ENCODE measurements at places on chromosomes 6 and 20. TPM values are rescaled to one million over a fixed set of nuclear protein-coding genes. Genes with fewer than 3 reads are reported as not detected.

Gene OR12D3
- polyA plus RNA-seq = not detected

- no peak for DNase-seq
These were observed 54.7 kb downstream of the TRAM2 start for GRCh38 chr6:52522151-52522626.

GRCh38 chr20:20699144-20699543 is 13.3 kb downstream of the RALGAPA2 start:
- no peak for DNase-seq

Gene MOCS1
- 13.7 TPM for polyA plus RNA-seq

Gene TTPAL
- polyA plus RNA-seq = 13.2 TPM

DNA sequence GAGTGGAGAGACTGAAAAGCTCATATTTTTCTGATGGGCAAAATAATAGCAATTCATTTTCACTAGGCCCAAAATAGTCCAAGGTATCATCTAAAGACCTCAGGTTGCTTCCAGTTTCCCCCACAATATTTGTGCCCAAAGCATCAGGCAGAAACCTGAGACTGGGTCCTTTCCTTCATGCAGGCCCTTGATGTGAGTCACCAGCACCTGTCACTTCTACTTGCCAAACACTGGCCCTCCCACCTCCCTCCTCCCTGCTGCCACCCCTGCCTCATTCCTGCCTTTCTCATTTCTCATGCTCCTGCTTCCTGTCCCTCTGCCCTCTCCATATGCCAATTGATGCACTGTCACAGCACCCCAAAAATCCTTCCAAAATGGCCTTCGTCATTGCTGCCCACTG is 230.4 kb upstream of the CST7 start:
- DNase-seq = no peak

Gene LHFPL5
- not detected for polyA plus RNA-seq

- no peak for DNase-seq
These were observed 608.4 kb downstream of the HDGFL1 start for GRCh38 chr6:23177806-23178205.

- DNase-seq = no peak
These were observed 319.1 kb downstream of the ARHGAP18 start for GRCh38 chr6:129390900-129391299.

DNA sequence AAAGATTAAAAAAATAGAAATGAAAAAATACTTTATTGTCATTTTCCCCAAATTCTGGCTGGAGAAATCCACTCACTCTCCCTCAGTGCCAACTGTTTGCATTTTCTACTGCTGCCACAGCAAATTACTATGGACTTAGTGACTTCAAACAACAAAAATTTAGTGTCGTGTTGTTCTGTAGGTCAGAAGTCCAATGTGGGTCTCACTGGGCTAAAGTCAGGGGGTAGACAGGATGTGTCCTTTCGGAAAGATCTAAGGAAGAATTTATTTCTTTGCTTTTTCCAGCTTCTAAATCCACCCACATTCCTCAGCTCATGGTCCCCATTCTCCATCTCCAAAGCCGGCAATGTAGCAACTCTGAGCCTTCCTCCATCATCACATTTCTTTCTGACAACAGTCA is 453.3 kb downstream of the KIF16B start:
- no peak for DNase-seq

Gene DNMT3B
- polyA plus RNA-seq = 7.2 TPM

Gene CST4
- not detected for polyA plus RNA-seq

Gene NMBR
- 0.29 TPM for polyA plus RNA-seq

GRCh38 chr20:47334022-47334551 is 22.4 kb downstream of the ZMYND8 start:
- DNase-seq = no peak

Gene ERVFRD-1
- 0.12 TPM for polyA plus RNA-seq

DNA sequence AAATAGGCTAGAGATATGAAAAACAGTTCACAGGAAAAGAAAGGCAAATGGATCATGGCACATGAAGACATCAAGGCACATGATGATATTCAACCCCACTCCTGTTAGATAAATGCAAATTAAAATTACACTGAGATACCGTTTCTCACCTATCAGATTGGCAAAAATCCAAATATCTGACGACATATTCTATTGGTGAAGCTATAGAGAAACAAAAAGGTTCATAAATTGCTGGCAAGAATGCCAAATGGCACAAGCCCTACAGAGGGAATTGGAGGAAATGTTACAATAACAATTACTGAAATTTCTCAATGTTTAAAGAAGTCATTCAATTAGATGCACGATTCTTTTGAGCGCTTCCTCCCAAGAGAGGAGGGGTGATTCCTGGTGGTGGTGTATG is 45.3 kb upstream of the DSN1 start:
- DNase-seq = no peak

DNA sequence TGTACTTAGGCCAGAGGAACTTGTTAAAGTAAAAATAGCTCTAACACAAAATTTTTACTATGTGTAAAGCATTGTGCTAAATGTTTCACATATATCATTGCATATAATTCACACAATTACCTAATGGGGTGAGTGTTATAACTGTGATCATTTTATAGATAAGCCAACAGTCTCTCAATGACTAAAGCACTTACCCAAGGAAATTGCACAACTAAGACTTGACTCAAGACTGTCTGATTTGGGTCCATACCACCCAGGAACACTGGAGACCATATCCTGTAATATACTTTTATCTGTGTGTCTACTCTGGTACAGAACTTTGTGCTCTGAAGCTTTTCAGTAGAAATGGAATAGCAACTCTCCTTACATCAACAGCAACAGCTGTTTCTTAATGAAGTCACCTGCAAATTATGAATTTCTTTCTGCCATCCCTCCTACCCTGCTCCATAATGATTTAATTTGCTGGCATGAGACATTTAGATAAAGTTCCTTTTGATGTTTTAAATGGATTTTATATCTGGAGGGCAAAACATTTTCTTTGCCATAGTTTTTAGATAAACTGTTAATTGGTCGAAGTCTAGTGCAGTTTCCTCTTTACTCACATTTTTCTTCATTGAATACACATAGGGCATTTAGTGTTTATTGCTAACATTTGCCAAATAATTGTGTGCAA is 47.5 kb downstream of the TSPYL4 start:
- no peak for DNase-seq

Gene RHAG
- 1.0 TPM for polyA plus RNA-seq

- no peak for DNase-seq
These were observed 26.2 kb downstream of the CYP39A1 start for GRCh38 chr6:46626228-46626909.

- DNase-seq = no peak
These were observed 1.7 kb upstream of the VSTM2L start for GRCh38 chr20:37901240-37901639.

Gene DEFB132
- not detected for polyA plus RNA-seq

Gene IMPG1
- polyA plus RNA-seq = 0.52 TPM

DNA sequence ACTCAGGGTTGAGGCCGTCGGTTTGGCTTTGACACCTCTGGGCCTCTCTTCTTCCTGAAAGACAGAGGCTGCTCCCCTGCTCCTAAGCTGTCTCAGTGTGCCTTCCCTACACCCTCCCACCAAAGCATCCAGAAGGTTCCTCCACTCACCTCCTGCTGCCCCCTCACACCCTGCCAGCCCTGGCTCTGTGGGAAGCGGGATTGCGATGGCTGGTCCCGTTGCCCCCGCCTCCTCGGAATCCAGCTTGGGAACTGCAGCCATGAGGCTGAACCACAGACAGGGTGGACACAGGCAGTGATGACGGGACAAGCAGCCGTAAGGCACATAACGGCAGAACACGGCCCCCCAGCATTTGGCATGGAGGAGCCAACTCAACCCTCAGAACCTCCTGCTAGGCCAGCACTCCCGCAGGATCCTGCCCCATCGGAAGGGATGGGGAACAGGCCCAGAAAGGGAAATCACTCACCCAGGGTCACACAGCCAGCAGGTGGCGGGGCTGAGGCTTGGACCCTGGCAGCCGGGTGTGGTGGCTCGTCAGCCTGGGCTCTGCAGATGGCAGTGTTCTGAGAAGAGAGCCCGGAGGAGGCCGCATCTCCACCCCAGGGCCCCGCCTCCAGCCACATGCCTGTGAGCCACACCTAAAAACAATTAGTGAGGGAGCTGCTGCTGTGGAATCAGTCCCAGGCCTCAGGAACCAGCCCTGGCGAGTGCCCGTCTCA is 139.6 kb downstream of the PHACTR3 start:
- no peak for DNase-seq

DNA sequence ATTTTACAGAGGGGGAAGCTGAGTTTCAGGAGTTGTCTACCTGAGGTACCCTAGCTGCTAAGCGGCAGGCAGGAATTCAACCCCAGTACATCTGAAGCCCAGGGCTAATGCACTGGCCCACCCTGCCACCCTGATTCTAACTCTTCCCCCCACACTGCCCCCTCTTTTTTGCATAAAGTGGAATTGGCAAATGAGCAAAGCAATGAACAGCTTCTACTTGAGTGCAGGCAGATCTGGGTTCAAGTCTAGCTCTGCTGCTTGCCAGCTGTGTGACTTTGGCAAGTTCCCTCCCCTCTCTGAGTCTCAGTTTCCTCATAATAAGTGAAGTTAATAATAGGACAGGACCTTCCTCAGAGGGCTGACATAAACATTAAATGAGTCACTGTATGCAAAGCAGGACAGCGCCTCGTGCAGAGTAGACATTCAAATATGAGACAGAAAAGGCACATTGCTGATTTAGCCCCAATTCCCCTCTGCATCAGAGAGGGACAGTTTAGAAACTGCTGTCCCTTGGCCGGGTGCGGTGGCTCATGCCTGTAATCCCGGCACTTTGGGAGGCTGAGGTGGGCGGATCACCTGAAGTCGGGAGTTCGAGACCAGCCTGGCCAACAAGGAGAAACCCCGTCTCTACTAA is 4.7 kb downstream of the ADA start:
- no peak for DNase-seq

DNA sequence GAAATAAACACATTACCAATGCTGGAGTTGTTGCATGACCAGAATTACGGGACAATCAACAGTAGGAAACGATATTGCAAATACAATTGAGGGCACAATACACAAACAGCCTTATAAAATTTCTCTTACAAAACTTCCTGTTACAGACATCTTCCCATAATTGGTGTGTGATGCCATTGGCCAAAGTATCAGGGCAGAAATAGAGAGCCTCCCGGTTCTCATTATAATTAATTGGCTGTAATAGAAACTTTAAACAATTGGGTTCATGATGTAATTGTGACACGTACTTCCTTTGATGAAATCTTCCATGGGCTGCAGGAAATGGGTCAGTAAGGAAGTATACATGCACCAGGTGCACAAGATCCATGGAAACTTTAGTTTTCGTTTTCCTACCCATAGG is 40.3 kb upstream of the RALGAPA2 start:
- DNase-seq = no peak

- DNase-seq = no peak
These were observed 185.1 kb downstream of the DTNBP1 start for GRCh38 chr6:15477746-15478145.

Gene LPA
- 0.19 TPM for polyA plus RNA-seq

Gene HTR1E
- polyA plus RNA-seq = 4.1 TPM

Gene POU5F1
- polyA plus RNA-seq = 3.8 TPM

DNA sequence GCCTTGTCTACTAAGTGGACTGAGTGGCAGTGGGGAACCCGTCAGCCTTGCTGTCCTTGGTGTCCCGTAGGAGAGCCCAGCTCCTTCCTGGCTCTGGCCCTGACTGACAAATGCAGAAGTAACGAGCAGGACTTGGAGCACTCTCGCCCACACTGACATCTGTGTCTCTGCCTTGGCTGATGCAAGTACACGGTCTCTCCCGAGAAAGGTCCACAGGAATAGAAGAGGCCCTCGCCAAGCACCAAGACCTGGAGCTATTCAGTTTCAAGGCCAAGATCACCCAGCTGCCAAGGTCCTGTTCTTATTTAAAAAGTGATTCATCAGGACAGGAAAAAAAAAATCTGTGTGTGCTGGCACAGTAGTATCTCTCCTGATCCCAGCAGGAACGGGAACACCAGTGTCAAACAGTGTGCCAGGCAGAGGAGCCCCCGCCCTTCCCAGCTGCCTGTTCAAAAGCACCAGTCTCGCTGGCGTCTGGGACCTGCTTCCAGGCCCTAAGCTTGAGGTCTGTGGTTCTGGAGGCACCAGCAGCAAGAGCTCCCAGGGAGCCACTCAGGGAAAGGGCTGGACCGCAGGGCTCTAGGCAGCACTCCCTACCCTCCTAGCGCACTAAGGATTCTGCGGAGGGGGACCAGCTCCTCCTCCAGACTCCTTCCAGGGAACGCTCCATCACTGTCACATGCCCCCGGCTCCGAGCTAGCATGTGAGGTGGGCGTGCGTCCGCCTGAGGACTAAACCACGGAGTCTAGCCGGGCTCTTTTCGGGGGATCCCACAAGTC is 376.9 kb downstream of the RNGTT start:
- DNase-seq = no peak

DNA sequence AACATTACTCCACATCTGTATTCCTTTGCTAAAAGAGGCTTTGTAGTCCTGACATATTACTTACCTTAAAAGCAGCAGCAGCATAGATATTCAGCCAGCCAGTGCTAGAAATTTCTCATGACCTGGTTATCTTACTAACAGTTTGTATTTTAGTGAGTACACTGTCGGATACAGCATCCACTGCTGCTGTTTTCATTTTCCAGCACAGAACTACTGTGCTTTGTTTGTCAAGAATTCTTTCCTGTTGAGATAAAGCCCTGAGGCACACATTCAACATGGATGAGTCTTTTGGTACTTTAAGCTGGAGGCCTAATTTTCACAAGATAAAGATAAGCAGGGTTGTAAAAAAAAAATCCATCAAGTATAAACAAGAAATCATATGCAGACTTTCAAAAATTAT is 311.2 kb upstream of the OPRM1 start:
- DNase-seq = no peak

DNA sequence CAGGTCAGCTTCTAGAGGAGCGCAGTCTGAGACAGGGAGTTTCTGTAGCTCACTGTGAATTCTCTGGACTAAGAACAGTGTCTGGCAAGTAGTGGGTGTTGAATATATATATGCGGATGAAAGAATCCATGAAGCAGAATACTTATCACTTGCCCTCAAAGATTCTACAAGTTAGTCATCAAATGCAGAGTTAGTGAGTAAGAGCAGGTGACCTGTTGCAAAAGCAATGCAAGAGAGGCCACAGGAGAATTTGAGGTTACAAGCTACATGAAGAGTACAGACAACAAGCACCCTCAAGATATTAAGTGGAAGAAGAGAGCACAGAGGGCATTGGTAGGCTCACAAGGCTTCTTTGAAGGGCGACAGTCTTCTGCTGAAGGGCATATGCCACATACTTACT is 103.4 kb upstream of the BTBD3 start:
- no peak for DNase-seq

- no peak for DNase-seq
These were observed 935 bp upstream of the RFX6 start for GRCh38 chr6:116876107-116876506.
